Ascending aorta (tissue), 2 donors: ENCODE measurements at places on chromosomes 1 and 21. TPM values are rescaled to one million over a fixed set of nuclear protein-coding genes. Genes with fewer than 3 reads are reported as not detected.

DNA sequence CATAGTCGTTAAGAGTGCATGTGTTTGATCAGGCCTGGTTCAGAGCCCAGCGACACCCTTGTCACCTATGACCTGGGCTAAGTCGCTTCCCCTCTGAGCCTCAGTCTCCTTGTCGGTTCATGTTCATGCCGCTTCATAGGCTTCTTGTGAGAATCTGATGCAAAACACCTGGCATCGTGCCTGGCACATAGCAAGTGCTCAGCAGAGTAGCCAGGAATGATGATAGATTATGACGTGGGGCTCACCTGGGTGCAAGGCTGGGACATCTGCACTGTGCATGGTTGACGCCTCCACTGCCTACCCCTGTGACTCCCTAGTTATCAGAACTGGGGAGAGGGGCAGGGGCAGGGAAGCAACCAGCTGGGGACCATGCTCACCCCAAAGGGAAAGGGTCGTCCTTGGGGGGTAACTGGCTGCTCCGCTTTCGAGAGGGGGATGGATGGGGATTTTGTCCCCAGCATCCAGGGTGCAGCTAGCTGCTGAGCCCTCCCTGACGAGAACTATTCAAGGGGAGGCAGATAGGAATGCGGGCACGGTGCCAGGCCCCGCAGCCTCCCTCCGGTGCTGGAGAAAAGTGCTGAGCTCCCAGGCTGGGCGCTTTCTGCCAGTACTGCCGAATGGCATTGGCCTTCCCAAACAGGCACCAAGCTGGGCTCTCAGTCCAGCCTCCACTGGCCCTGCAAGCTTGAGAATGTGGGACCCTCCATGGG lies 9.3 kb downstream of the EFHD2 start:
- no peaks in the 10 kb centered on the region for H3K27me3 ChIP-seq
- H3K36me3 ChIP-seq = no peaks in the 10 kb centered on the region
- no peak overlapping the region for H3K4me3 ChIP-seq
- DNase-seq = no peak

GRCh38 chr1:11227106-11228077 lies 35.0 kb downstream of the MTOR start:
- DNase-seq = no peak
- no peaks in the 10 kb centered on the region for H3K4me1 ChIP-seq
- no peak overlapping the region for H3K4me3 ChIP-seq

DNA sequence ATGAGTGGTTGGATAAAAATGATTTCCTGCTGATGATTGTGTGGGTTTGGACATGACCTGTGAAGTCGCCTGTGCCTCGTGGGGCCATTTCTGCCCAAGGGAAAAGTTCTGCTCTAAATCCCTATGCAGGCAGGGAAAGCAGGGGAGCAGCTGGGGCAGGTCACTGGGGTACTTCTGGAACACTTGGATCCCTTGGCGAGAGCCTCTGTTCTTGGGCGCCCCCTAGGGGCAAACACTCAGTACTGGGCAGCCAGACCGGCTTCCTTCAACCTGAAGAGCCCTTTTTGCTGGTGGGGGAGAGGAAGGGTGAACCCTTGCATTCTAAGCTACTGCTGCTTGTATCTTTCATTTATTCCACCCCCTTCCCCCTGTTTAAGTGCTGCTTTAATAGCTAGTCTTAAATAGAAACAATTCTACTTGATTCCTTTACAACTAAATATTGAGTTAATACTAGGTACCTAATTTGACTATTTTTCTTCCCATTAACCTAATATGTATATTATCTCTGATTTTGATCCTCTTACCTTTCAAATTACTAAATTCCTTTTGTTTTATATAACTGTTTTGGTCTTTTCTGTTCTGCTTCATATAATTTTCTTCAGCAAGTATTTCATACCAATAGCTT lies 5.1 kb upstream of the CLEC20A start:
- H3K27ac ChIP-seq = no peak overlapping the region
- no peak overlapping the region for H3K4me3 ChIP-seq
- H3K4me1 ChIP-seq = no peaks in the 10 kb centered on the region
- no peaks in the 10 kb centered on the region for H3K27me3 ChIP-seq
- no peaks in the 10 kb centered on the region for H3K36me3 ChIP-seq
- no peak for DNase-seq

DNA sequence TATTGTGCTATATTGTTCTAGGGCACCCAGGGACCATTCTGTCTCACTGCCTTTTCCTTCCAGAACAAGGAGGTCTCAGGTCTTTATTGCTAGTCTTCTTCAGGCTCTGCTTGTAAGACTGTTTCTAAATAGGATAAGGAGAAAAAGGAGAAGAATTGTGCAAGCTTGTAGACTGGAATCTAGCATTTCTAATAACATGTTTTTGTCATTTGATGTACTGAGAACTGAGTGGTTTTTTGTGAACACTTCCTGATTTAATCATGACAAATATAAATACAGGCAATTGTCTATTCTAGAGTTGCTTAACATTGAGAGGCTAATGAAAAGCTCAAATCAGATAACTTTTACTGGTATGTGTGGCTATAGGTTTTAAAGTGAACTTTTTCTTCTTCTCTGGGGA lies 77.6 kb downstream of the CLIC4 start:
- no peaks in the 10 kb centered on the region for H3K4me1 ChIP-seq
- H3K27ac ChIP-seq = peak overlapping the region; percentile 44
- H3K27me3 ChIP-seq = no peaks in the 10 kb centered on the region

DNA sequence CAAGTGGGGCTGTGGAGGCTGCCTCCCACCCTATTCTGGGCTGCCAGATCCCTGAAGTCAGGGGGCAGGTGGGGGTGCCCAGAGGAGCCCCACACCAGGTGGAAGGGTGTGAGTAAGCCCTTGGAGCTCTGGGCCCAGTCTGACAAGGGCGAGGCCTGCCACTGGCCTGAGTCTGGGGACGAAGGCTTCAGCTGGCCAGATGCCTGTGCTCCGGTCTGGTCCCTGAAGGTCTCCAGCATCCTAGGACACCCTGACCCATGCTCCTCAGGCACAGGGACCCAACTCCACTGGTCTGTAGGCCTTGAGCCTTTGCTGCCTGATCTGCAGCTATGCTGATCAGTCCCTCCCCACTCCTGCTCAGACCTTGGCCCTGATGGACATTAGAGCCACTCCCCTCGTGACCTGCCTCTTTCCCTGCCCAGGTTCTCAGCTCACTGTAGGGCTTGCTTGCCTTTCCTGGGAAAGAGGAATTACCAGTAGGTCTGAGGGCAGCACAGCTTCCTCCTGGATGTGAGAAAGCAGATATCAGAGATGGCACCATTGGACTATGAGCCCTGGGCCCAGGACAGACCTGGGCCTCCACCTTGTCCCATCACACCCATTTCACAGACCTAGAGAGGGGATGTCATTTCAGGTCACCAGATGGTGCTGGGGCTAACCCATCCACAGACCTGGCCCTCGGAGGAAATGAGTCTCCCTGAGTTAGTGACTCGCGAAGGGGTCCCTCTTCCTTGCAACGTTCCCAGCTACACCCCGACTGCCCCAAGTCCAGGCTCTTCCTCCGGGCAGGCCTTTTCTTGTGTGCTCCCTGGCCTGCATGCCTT lies 32.8 kb upstream of the CSF3R start:
- no peak for DNase-seq
- H3K4me3 ChIP-seq = no peak overlapping the region
- H3K27me3 ChIP-seq = no peaks in the 10 kb centered on the region

- no peak overlapping the region for H3K4me3 ChIP-seq
- no peaks in the 10 kb centered on the region for H3K27me3 ChIP-seq
- no peaks in the 10 kb centered on the region for H3K36me3 ChIP-seq
- H3K4me1 ChIP-seq = peaks cover 9% of the 10 kb centered on the region
- no peak for DNase-seq
Observed at GRCh38 chr1:66671455-66671854, 80.8 kb upstream of the DYNLT5 start.

DNA sequence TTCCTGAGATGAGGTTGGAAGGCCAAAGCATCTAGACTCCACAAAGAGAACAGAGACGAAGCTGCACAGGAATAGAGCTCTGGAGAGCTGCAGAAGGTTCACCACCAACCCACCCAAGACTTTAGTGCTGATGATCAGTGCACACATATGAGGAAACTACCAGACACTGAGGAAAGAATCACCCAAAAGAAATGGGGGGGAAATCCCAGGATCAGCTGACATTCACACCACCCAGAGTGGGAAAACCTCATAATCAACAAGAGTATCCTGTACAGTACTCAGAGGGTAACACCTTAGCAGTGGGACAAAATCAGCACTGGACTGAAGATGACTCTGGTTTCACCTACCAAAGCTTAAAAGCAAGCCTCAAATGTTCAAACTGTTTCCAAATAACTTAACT lies 36.4 kb downstream of the DENND1B start:
- no peaks in the 10 kb centered on the region for H3K4me1 ChIP-seq
- H3K4me3 ChIP-seq = no peak overlapping the region
- H3K36me3 ChIP-seq = no peaks in the 10 kb centered on the region
- no peak overlapping the region for H3K27ac ChIP-seq
- H3K27me3 ChIP-seq = no peaks in the 10 kb centered on the region

- DNase-seq = no peak
- H3K4me1 ChIP-seq = no peaks in the 10 kb centered on the region
- no peak overlapping the region for H3K4me3 ChIP-seq
- no peaks in the 10 kb centered on the region for H3K36me3 ChIP-seq
- H3K27me3 ChIP-seq = no peaks in the 10 kb centered on the region
- H3K27ac ChIP-seq = no peak overlapping the region
Observed at GRCh38 chr1:53187401-53187800, 9.2 kb upstream of the CPT2 start.

GRCh38 chr1:181160998-181161870 lies 72.7 kb downstream of the IER5 start:
- no peaks in the 10 kb centered on the region for H3K36me3 ChIP-seq
- H3K4me3 ChIP-seq = no peak overlapping the region
- H3K27ac ChIP-seq = no peak overlapping the region
- no peak for DNase-seq

DNA sequence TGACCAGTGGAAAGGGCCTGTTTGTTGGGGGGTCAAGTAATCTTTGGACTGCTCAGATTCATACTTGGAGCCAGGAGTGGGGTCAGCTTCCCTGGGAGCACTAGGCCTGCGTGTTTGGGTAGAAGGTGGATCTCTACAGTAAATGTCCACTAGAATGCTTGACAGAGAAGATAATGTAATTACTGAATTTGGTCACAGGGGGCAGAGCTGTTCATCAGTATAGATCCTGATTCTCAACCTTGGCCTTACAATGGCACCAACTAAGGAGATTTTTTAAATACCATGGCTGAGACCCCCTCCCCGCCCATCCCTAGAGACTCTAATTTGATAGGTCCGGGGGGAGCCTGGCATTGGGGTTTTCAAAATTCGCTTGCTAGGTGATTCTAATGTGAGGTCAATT lies 217.5 kb upstream of the PLXNA2 start:
- H3K4me1 ChIP-seq = no peaks in the 10 kb centered on the region
- no peak overlapping the region for H3K27ac ChIP-seq
- no peak overlapping the region for H3K4me3 ChIP-seq
- no peaks in the 10 kb centered on the region for H3K36me3 ChIP-seq

DNA sequence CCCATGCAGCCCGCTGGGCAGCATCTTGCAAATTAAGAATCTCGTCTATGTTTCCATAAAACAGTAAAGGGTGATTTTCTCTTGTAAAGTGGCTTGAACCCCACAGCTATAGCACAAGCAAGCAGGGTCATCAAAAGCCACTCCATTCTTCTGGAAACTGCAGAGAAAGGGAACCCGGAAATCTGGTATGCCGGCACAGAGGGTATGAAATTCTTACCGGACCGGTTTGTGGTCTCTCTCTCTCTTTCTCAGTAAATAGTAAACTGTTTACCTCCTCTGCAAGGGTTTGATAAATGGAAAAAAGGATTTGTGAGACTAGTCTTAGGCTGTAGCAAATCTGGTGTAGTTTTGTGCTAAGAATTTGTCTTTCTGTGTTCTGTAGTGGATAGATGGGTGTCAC lies 2.7 kb upstream of the ADSS2 start:
- H3K4me1 ChIP-seq = no peaks in the 10 kb centered on the region
- H3K36me3 ChIP-seq = no peaks in the 10 kb centered on the region
- no peak for DNase-seq
- H3K27me3 ChIP-seq = no peaks in the 10 kb centered on the region

GRCh38 chr1:56827711-56828110 lies 8.5 kb upstream of the FYB2 start:
- DNase-seq = no peak
- H3K36me3 ChIP-seq = no peaks in the 10 kb centered on the region
- H3K27me3 ChIP-seq = no peaks in the 10 kb centered on the region

- H3K36me3 ChIP-seq = no peaks in the 10 kb centered on the region
- H3K27me3 ChIP-seq = no peaks in the 10 kb centered on the region
- H3K27ac ChIP-seq = no peak overlapping the region
- no peaks in the 10 kb centered on the region for H3K4me1 ChIP-seq
- no peak overlapping the region for H3K4me3 ChIP-seq
Observed at GRCh38 chr1:64186138-64186897, 17.1 kb upstream of the UBE2U start.

DNA sequence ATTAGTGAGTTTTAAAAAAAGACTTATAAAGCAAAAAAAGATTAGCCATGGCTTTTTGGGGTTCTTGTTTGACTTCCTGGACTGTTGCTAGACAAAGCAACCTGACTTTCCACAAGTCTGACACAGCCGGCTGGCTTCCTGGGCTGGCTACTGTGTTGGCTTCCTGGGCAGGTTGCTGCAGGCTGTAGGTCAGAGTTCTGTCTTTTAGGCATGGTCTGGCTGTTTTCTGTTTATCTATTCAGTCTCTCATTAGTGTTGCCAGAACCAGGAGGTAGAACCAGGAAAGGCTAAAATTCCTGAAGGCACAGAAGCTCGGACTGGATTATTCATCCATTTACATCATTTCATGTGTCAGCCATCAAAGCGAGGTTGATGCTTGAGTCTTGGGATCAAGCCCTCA lies 88.6 kb upstream of the SLC35F3 start:
- DNase-seq = no peak
- no peaks in the 10 kb centered on the region for H3K27me3 ChIP-seq
- no peak overlapping the region for H3K4me3 ChIP-seq

DNA sequence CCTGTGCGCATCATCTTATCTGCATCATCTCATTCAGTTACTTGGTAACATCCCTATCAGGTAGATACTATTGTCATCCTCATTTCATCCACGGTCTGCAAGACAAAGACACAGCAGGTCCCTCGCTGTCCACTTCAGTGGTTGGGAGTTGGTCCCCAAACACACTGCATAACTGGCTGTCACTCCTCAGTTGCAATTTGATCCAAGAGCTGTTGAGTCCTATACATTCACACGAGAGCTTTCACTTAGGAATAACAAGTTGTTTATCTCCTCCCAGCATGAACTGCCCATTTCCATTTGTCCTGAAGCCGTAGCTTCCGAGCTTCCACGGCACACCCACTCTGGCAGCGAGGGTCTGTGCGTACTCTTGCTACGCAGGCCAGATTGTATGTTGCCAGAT lies 472.0 kb downstream of the CAMTA1 start:
- H3K4me1 ChIP-seq = no peaks in the 10 kb centered on the region
- H3K27me3 ChIP-seq = no peaks in the 10 kb centered on the region
- no peak overlapping the region for H3K27ac ChIP-seq
- H3K36me3 ChIP-seq = no peaks in the 10 kb centered on the region

NBPF10 gene
- total RNA-seq = 1.2 TPM

GJC2 gene
- total RNA-seq = 5.4 TPM

PGLYRP4 gene
- total RNA-seq = not detected

C1QTNF12 gene
- not detected for total RNA-seq

HCRTR1 gene
- not detected for total RNA-seq

OR6N1 gene
- not detected for total RNA-seq

BATF3 gene
- total RNA-seq = 18.4 TPM

TSACC gene
- total RNA-seq = not detected

FCGR3A gene
- total RNA-seq = 8.8 TPM

TRIM67 gene
- total RNA-seq = not detected
